ENCODE measurements at places on chromosomes 2 and 18.
A peak's percentile ranks its signal among the peaks of the same experiment; 100 is the strongest.

DNA sequence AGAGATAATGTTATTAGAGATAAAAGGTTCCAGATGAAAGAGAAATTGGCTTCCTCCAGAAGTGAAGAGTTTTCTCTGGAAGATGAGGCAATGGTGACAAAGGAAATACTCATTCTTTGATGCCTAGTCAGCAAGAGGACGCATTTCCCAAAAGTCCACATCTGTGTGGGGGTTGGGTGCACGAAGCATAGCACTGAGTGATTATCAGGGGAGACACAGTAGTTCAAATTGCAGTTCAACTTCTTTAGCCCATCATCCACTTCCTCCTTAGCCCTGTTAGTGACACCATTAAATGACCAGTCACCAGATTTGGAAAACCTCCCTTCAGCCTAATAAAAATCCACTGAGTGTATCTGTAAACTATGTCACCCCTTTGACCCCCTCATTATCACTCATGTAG, 80.9 kb upstream of the PHLPP1 start:
- no peak for DNase-seq

DNA sequence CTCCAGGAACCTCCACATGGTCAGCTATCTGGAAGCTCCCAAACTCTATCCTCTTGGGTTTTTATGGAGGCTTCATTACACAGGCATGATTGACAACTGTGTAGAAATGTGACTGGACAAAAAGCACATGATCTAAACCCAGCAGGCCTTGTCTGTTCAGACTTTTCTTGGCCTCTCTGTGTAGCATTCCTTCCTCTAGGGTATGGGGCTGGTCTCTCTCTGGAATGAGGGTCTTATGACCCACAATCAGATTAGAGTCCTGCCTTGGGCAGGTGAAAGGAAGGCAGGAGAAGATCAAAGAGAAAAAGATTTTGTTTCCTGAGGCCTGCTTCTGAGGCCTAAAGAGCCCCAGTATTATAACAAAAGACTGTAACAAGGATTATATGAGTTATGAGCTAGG, 162.7 kb downstream of the SP3 start:
- no peak for DNase-seq

- no peak for DNase-seq
Measured at GRCh38 chr2:41634686-41635085, 413.1 kb upstream of the PKDCC start.

GRCh38 chr2:23280401-23280800, 104.6 kb upstream of the KLHL29 start:
- DNase-seq, result no peak

GRCh38 chr2:227339098-227339599, 14.1 kb downstream of the MFF start:
- DNase-seq, result no peak

DNA sequence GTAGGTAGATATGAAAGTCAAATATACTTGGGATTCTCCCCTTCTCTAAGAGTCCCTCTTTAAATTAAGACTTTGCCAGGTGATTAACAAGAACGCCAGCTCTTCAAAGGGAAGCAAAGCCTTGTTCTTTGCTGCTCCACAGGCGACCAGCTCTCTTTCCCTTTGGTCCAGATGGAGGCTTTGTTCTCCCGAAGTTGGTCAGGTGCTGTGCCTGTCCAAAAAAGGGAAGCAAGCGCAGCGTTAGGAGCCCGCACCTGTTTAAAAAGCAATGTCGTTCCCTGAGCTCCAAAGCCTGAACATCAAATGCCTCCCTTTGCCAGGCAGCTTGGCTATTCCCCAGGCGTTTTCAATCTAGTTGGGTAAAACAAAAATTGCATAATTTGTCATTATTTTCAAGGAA, 1913.1 kb upstream of the PIK3C3 start:
- DNase-seq, result no peak

- peak; percentile 40 for DNase-seq
Measured at GRCh38 chr18:9643549-9643948, 29.2 kb upstream of the PPP4R1 start.

GRCh38 chr2:111923276-111923804, 24.9 kb downstream of the MERTK start:
- no peak for DNase-seq

- DNase-seq, result no peak
Measured at GRCh38 chr18:79803611-79804051, 5.9 kb downstream of the KCNG2 start.

- no peak for DNase-seq
Measured at GRCh38 chr18:45764000-45764686, 40.2 kb downstream of the SLC14A1 start.

GRCh38 chr2:223865124-223865523, 27.7 kb upstream of the AP1S3 start:
- no peak for DNase-seq

GRCh38 chr2:97765933-97766332, 52.6 kb downstream of the ZAP70 start:
- DNase-seq, result no peak

DNA sequence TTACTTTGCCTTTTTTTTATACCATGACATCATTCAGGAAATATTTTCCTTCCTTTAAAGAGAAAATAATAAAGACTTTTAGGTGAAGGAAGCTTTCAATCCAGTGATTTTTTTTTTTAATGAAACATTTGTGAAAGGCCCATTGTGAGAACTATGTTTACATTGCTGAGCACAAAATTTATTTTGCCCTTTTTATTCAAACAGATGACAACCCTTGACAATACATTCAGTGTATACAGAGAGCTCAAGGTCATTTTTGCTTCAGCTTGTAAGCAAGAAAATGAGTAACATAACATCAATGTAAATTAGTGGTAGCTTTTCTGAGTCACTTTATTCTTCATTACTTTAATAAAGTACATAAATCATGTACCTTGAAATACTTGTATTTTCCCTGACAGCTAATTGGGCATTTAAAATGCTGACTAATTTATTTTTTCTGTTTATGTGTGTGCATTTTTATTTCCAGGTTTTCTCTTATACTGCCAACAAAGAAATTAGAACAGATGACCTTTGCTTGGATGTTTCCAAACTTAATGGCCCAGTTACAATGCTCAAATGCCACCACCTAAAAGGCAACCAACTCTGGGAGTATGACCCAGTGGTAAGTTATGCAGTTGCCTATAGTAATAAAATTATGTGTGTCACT, 121.6 kb downstream of the GALNT1 start:
- no peak for DNase-seq

- DNase-seq, result no peak
Measured at GRCh38 chr2:133177196-133177595, 391.1 kb downstream of the NCKAP5 start.

DNA sequence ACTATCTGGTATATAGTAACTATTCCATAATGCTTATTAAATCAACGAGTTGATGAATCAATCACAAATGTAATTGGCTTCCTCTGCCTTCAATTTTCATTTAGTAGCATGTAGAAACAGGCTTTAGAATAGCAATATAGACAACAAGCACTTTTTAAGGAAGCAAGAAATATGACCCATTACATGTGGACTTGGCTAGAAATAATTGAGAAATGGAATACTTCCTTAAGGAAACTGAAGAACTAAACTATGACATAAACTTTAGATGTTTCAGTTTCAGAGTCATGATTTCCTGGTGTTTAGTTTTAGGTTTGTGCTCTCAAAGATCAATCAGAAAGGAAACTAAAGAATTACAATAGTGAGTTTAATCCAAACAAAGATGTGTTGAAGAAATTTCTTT, 443.8 kb downstream of the MBD2 start:
- DNase-seq, result no peak

GRCh38 chr18:58117786-58118403, 73.9 kb downstream of the NEDD4L start:
- DNase-seq, result no peak

DNA sequence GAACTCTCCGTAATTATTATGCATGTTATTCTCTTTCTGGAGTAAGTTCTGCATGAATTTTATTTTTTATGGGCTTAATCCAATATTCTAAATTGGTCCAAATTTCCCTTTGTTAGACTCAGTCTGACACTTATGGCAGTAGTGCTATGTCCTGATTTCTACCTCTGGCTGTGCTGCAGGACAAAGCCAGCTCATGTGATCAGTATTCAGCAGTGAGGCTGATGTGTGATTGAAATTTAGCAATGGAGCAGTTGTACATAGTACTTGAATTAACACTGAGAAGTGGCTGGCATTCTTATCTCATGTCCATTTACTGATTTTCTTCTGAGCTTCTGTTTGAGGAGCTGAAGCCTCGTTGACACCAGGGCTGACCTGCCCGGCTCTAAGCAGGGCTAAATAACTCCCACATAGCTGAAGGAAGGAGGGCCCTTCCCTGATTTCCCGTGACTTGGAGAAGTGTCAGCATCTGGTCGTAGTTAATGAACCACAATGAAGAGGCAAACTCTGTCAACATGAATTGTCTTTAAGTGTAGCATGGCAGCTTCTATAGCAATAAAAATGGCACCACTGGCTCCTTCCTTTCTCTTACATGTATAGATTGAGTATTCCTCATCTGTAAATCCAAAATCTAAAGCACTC, 159.0 kb upstream of the RASGRP3 start:
- no peak for DNase-seq
